ENCODE measurements at places on chromosomes 7 and 10.

DNA sequence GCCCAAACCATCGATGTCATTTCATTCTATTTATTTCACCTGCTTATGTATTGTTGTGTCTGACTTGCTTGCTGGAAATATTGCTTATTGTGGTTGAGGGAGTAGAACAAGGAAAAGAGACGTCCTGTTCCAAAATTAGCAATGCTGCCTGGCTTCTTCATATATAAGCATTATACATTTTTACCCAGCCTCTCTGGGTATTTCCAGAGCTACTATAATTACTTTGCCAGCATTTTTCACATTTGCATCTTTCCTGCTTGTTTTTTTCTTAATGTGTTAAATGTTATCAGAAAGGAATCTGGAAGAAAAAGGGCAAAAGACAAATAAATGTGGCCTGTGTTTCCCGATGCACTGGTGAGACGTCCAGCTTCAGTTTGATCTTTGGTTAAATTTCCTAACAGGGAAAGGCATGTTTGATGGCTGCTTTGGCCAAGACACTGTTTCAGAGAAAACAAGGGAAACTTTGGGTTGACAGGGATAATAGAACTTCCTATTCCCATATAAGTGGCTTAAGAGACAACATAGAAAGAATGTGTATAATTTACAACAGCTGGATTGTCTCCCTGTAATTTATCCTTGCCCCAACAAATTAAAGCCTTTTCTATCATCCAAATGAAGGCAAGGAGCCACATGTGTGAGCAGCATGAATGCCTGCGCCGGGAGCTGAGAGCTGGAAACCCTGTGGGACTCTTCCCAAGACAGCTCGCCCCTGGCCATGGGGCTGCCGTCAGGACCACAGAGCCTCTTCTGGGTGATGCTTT lies 671.1 kb upstream of the CELF2 start:
- DNase-seq, result no peak

- no peak for DNase-seq
Measured at GRCh38 chr10:19936289-19936688, 120.1 kb downstream of the PLXDC2 start.

DNA sequence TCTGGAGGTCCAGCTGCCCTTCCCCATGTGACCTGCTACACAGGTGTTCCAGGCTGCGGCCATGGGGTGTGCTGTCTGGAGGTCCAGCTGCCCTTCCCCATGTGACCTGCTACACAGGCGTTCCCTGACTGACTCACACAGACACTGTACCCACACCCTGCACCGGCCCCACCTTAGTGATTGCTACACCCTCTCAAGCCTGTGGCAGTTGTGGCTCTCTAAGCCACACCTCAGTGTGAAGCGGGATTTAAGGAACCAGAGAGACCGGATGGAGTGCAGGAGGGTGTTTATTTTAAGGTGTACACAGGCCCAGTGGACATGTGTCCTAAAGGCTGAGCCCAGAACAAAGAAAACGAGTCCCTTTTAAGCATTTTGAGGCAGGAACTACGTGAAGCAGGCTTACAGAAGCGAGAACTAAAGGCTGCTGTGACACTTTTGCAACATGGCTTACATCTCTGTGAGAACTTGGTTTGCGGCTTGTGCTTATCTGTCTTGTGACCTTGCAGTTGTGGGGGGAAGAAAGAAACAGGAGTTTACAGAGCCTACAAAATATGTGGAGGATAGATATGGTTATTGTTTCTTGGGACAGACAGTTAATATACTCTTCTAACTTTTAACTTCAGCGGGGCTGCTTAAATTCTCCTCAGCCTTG lies 326.4 kb downstream of the PAXIP1 start:
- no peak for DNase-seq

DNA sequence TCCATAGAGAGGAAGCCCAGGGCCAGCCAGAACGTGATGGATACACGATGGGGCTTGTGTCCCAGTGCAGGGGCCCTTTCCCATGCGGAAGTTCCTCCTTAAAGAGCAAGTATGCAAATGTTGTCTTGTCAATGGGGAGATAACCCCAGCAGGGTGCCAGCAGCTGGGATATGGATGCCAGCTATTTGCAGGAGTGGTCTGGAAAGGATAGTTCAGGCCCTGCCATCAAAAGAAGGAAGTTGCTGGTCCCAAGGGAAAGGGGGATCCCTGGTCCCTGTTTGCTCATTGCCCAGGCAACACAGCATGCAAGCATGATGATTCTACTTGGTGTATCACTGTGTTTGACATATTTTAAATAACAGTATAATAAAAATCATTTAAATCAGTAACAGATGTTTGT lies 73.1 kb upstream of the HECW1 start:
- no peak for DNase-seq

DNA sequence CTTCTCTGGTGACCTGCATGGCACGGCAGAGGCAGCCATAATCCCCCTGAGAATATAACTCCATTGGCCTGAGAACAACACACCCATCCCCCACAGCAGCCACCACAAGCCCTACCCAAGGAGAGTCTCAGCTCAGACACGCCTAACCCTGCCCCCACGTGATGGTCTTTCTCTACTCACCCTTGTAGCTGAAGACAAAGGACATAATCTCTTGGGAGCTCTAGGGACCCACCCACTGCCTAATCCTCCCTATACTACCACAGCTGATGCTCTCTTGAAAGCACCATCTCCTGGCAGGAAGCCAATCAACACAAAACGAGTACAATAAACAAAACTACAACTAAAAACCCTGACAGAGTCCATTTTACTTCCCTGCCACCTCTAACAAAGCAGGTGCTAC lies 30.7 kb upstream of the HPSE2 start:
- DNase-seq, result no peak

- DNase-seq, result no peak
Measured at GRCh38 chr7:5595545-5596045, 172.0 kb upstream of the TNRC18 start.

DNA sequence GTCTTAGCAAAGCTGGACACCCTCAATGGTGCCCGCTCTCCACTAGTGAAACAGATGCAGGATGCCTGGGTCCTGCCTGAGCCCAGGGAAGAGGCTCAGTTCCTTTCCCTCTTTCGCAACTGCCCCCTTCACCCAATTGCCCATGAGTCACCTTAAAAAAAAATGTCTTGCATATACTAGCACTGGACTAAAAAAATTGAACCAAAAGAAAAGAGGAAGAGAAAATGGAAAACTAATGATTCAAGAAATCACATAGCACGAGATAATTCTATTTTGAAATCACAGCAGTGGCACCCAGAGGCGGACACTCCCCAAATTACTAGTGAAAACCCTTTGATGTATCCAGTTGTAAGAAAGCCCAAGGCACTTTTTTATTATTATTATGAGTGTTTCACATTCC lies 972.5 kb downstream of the LRMDA start:
- no peak for DNase-seq

DNA sequence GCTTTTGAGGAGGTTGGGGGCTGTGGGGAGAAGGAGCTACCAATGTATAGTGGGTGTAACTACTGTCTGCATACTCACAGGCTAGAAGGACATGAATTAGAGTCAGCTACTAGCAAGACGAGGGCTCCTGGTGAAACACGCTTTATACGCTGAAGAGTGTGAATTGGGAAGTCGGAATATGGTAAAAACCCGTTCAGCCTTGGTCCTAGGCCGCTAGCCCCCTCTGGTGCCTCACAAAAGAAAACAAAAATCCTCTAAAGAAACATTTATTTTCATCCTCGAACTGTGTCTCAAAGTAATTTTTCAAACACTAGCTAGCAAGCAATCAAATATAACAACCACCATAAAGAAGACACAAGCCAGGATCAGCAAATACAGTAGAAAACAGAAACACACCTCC lies 338.1 kb upstream of the SEMA3C start:
- no peak for DNase-seq
